Gastrocnemius medialis (tissue), 4 donors: ENCODE measurements at places on chromosomes 5 and 9. TPM values are rescaled to one million over a fixed set of nuclear protein-coding genes. Genes with fewer than 3 reads are reported as not detected.

LURAP1L gene
- 1.8 TPM for total RNA-seq

DMGDH gene
- 1.8 TPM for total RNA-seq

- H3K4me1 ChIP-seq: no peaks in the 10 kb centered on the region
- no peaks in the 10 kb centered on the region for H3K27me3 ChIP-seq
- H3K27ac ChIP-seq: no peak overlapping the region
- DNase-seq: no peak
- H3K4me3 ChIP-seq: no peak overlapping the region
- no peaks in the 10 kb centered on the region for H3K36me3 ChIP-seq
These were observed 62.6 kb upstream of the IER5L start for GRCh38 chr9:129240581-129241211.

DNA sequence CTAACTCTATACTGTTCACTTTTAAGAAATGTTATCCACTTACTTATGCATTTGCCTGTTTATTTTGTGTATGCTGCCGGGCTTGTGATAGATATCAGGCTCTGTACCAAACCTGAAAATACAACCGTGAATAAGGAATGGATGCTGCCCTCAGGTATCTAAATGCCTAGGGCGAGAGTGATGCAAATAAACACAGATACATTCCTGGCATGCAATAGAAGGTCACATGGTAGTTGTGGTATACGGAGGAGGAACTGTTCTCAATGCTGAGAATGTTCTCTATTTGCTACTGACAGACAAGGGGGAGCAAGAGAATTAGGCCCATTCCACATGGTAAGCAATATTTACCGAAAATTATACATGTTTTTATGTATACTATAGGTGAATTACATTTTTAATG lies 227.8 kb downstream of the ICE1 start:
- no peak for DNase-seq
- no peaks in the 10 kb centered on the region for H3K36me3 ChIP-seq
- H3K4me3 ChIP-seq: no peak overlapping the region
- no peak overlapping the region for H3K27ac ChIP-seq
- peaks cover 3% of the 10 kb centered on the region for H3K4me1 ChIP-seq
- no peaks in the 10 kb centered on the region for H3K27me3 ChIP-seq

DNA sequence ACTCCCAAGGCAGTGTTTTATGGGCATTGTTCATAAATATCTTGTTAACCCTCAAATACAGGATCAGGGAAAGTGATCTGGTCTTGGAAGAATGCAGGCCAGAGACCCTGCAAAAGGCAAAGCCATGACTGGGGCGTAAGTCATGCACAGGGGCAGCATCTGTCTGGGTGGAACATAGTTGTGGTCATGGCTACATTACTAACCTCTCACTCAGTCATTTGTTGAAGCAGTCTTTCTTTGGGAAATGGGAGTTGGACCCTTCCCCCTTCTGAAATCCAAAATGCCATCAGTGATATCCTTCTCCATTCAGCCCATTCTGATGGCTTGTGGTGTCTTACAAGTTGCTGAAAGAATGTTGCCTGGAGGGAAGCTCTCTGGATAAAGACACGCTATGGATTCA lies 68.1 kb downstream of the GDNF start:
- no peaks in the 10 kb centered on the region for H3K36me3 ChIP-seq
- no peaks in the 10 kb centered on the region for H3K27me3 ChIP-seq
- H3K4me1 ChIP-seq: no peaks in the 10 kb centered on the region
- no peak overlapping the region for H3K27ac ChIP-seq
- DNase-seq: no peak
